ENCODE measurements at places on chromosomes 13 and 19.

- DNase-seq: no peak
These were observed 77.9 kb downstream of the ZNF536 start for GRCh38 chr19:30450100-30450499.

DNA sequence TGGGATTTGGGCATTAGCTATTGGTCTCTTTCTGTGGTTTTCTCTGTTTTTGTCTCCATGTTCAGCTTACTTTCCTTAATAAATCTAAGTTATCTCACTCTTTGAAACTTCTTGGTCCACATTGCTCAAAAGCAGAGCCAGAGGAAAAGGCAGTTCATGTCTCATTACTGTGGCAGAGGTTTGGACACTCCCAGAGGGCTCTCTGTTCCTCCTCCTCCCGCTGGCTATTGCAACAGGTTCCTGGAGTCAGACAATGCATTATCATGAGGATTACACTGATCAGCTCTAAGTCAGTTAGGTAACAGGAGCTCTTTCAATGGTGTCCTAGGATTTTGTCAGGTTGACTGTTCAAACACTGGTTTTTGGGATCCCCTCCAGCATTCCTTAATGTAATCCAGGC lies 298.8 kb downstream of the NDFIP2 start:
- no peak for DNase-seq

DNA sequence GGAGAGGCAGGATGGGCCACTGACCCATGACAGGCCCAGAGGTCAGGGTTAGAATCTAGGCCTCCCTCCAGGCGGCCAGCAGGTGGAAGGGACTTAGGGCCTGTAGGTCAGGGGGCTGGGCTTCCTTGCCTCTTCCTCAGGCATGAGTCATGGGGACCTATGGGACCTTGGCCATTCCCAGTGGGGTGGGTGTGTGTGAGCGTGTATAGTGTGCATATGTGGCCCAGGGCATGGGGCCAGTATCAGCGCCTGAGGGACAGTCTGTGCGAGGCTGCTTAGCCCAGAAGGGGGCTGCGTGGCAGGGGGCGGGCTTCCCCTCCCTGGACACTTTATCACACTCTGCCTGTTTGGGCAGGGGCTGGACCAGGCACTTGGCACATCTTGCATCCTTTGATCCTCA lies 13.3 kb downstream of the KCTD15 start:
- no peak for DNase-seq

- no peak for DNase-seq
These were observed 12.9 kb downstream of the RANBP3 start for GRCh38 chr19:5964816-5965565.

DNA sequence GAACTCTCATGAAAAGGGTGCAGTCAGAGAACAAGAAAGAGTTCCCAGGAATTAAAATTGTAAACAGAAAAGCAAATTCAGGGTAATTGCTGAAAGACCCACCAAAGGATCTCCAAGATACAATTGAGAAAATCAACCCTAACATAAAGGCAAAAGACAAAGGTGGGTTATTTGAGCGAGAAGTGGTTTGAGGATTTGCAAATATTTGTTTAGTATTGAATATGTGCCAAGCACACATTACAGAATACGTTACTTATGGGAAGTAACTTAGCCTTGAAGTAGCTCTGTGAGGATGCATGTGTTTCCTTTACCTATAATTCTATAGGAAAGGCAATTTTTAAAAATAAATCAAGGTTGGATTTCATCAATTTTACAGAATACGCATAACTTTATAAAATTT lies 10.0 kb upstream of the CEACAM21 start:
- no peak for DNase-seq

- DNase-seq: no peak
These were observed 5.9 kb downstream of the ZNF714 start for GRCh38 chr19:21087871-21088270.

DNA sequence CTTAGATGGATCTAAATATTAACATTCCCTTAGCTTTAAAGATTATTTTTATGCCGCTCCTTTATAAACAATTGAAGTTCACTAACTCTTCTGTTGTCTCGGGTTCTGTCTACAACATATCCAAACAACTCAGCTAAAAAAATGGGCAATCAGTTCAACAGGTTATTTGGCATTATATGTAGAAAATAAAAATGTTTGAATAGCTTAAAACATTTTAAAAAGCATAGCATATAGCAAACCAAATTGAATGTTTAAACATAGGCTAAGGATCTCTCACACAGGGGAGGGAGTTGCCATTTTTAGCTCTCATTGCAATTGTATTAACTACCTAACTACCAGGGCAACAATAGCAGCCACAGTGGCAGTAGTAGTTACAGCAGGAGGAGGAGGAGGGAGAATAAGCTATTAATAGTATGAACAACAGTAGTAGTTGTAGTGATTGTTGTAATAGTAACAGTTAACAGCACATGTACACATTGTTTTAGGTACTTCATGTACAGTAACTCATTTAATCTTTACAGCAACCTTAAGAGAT lies 404.2 kb downstream of the KCNRG start:
- DNase-seq: no peak

GRCh38 chr19:50152578-50152977 lies 10.5 kb downstream of the IZUMO2 start:
- DNase-seq: no peak

- DNase-seq: no peak
These were observed 8.4 kb downstream of the GIPC1 start for GRCh38 chr19:14487370-14488125.

- no peak for DNase-seq
These were observed 23.9 kb downstream of the WTIP start for GRCh38 chr19:34505321-34506025.

GRCh38 chr19:2428756-2429711 lies 1.6 kb upstream of the TIMM13 start:
- no peak for DNase-seq

DNA sequence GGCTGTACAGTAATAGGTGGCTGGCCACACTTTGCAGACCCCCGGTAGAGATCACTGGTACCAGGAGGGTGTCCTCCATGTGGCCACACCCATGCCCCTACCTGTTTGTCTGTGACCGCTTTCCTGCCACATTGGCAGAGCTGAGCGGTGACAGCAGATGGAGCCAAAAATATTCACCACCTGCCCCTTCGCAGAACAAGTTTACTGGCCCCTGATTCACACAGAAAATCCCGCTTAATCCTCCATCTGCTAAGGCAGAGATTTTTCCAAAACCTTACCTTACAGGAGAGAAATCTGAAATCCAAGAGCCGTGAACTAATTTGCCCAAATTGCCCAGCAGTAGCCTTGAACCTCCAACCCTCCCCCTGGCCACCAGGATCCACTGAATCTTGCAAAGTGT lies 52.1 kb downstream of the MYO9B start:
- DNase-seq: no peak

- DNase-seq: no peak
These were observed 805 bp downstream of the ZNF784 start for GRCh38 chr19:55623561-55623960.

GRCh38 chr13:112626761-112627160 lies 38.8 kb upstream of the TUBGCP3 start:
- DNase-seq: no peak

GRCh38 chr13:26179344-26179743 lies 42.8 kb downstream of the RNF6 start:
- no peak for DNase-seq

- DNase-seq: no peak
These were observed 313.7 kb upstream of the ATXN8OS start for GRCh38 chr13:69793783-69794453.

DNA sequence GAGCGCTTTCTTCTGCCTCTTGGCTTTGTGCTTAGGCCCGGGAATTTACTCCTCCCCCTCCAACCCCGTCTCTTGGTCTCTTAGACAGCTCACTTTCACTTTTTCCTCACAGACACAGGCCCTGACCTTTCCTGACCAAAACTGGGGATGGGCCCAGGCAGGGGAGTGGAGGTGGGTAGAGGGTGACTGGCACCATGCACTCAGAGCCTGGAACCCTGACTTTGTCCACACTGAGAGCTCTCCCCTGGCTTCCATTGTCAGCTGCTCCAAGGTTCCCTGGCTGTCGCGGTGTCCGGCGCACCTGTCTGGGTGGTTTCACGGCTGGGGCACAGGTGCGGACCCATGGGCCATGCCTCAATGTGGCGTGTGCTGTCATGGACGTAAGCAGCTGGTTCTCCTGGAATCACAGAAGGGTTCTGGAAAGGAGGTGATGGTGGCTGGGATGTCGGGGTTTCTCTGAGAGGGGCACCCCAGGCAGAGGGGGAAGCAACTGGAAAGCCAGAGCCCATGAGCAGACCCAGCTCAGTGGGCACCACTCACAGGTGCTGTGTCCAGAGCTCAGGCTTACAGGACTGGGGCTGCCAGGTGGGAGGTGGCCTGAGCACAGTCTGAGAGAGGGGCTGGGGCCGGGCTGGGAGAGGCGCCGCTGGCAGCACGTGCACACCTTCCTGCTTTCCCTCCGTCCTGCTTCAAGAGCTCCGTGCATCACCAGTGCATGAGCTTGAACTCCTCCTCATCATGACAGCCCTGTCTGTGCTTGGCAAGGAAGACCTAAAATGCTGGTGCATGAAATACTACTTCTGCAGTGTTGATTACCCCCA lies 28.0 kb upstream of the C1QTNF9 start:
- DNase-seq: no peak

DNA sequence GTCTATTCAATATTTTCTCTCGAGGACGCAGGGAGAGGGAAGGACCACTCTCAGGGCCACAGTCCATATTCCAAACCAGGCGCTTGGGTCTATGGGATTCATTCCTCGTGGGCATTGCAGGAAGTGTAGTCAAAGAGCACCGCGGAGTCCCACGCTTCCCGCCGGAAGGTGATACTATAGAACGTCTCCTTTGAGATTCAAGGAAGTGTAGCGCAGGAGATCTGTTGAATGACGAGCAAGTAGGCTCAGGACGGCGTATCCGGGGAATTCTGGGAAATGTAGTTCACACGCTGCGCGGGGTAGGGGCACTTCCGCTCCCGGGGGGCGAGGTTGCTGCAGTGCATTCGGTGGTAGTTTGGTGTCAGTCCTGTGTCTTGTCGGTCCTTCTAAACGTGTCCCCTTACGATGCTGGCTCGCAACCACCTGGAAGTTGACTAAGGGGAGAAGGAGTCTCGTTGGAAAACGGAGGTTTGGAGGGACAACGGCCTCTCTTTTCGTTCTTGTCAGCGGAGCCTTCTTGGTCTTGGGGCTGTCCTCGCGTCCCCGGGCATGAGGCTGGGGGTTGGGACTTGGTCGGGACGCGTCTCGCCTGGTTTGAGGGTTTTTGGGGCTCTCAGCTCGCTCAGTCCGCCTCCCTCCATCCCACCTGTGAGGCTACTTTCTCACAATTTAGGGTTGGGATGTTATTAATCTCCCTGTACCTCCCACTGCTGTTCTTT lies at the start of gene ZNF284:
ZNF284 (plus strand) TSS at position 336 of the 719 bp plus-strand sequence. CDS start 4,231 bp downstream, outside the sequence.
- peak; percentile 74 for DNase-seq

- DNase-seq: no peak
These were observed 49.4 kb downstream of the GAS6 start for GRCh38 chr13:113814435-113814821.

DNA sequence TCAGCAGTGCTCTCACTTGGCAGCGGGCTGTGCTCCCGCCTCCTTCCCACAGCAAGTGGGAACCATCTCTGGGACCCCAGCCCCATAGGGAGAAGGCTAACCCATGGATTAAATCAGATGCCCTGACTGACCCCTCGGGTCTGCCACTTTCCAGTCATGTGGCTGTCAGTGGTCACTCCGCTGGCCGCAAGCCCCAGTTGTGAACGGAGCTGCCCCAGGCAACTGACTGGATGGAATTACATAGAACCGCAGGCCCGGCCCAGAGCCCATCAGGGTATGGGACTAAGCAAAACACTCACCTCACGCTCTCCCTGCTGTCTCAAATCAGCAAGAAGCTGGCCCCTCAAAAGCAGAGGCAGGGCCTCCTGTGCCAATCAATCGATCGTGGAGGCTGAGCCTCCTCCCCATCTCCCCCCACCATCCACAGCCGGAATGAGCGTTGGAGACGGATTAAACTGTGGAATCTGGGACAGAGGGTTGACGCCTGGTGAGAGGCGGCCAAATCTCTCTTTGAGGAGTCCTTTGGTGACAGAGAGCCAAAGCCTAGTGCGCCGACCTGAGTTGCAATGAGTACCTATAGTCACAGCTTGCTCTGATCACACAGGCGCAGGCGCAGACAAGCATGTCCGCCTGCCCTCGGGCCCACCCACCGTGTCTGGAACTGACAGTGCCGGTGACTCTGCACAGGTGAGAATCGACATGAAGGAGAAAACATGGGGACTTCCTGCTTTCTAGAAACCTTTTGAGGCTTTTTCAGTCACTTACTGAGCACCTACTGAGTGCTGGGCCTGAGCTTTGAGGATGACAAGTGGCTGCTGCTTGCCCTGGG lies 38.7 kb downstream of the PBX4 start:
- DNase-seq: no peak

GRCh38 chr13:52713894-52714293 lies 25.7 kb downstream of the CNMD start:
- DNase-seq: no peak

- DNase-seq: no peak
These were observed 8.9 kb upstream of the DNMT1 start for GRCh38 chr19:10203686-10204085.

GRCh38 chr13:99528547-99528946 lies 27.3 kb downstream of the TM9SF2 start:
- DNase-seq: no peak

- DNase-seq: no peak
These were observed 21.2 kb upstream of the OBI1 start for GRCh38 chr13:78680115-78680561.

- DNase-seq: no peak
These were observed 10.5 kb upstream of the NBEA start for GRCh38 chr13:34931572-34931971.

- DNase-seq: no peak
These were observed 2.7 kb upstream of the C3 start for GRCh38 chr19:6723108-6723618.

DNA sequence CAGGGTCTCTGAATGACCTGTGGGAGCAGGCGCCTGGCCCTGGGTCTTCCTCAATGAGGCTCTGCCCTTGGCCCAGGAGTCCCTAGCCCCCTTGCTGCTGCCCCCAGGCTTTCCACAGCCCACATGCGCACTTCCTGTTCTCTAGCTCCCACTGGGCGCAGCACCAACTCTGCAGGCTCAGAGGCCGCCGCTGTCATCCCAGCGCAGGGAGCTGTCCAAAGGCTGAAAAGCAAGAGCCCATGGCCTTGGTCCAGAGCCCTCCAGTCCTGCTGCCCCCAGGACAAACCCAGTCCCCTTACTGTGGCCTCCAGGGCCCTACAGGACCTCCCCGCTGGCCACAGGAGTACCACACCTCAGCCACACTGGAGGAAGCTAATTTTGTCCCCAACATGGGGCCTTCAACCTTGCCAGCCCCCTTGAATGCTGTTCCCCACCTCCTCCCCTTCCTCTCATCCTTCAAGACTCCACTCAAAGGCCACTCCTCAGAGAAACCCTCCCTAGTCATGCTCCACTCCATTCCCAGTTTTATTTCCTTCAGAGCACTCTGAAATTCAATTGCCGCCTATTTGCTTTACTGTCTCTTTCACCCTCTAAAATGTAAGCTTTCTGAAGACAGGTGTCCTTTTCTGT lies 8.0 kb upstream of the POU2F2 start:
- DNase-seq: no peak

- DNase-seq: no peak
These were observed 1.6 kb upstream of the POU4F1 start for GRCh38 chr13:78604782-78605611.

GRCh38 chr19:33309826-33310225 lies 7.5 kb upstream of the CEBPA start:
- DNase-seq: no peak

All from NCI-H2227 treated with DMSO at 0.1 percent for 48 hours (cell line).